CD4-positive, alpha-beta memory T cell (primary cell): ENCODE measurements at places on chromosomes 12 and 14. TPM values are rescaled to one million over a fixed set of nuclear protein-coding genes. Genes with fewer than 3 reads are reported as not detected.

DNA sequence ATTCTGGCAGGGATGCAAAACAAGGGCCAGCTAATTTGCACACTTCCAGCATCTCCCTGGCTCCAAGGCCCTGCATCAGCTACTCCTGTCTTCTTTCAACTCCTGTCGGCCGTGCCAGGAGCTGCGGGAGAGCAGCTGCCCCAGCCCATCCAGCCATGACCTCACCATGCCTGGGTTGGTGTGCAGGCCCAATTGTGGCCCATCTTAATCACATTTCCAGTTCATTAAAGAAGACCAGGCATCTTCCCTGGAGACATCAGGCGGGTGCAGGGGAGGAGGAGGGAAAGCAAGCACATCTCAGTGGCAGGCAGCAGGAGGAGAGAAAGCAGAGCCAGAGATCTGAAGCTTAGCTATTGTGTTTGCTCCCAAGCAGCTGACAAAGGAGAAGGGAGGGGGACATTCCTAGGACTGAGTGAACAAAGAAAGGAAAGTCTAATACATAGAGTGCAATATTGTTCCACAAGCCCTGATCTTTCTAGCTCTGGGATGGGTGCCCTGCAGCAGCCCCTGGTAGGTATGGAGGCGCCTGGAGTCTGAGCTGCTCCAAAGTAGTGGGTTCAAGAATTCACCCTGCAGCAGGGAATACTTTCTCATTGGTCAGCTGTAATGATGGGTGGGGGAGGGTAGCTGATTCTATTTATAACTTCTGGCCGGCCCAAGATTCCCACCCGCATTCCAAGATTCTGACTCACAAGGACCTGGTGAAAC, 40.1 kb downstream of the VWF start:
- DNase-seq, result no peak

GRCh38 chr14:88430976-88431375, 45.5 kb downstream of the SPATA7 start:
- DNase-seq, result no peak

DNA sequence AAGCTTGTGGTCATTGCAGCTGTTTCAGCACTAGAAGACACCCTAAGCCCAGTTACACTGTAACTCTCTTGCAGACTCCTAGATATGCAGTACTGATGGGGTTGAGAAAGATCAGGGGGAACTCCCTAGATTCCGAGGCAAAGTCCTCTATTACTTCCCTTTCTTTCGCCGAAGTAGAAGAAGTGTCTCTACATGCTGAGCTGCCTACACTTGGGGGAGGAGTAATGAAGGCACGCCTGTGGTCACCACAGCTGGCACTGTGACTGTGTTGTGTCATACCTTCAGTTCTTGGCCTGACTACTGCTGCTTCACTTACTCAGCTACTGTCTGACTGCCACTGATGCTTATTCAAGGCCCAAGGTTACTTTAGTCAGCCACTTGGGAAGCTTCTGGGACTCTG, 35.1 kb upstream of the RPL10L start:
- no peak for DNase-seq

DNA sequence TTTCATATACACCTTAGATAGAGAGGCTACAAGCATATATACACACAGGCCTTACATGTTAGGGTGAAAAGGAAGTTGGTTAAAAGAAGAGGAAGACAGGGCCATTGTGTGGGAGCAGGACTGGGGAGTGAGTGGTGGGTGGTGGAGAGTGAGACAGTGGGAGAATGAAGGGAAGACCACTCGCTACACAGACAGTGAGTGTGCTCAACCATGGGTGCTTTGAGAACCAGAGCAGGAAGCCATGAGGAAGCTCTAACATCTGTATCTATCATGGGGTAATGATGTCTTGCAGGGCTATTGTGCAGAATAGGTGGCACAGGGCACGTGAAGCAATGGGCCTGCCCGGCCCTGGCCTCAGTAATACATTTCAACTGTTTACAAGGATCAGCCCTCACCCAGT, 11.4 kb upstream of the KRT74 start:
- DNase-seq, result no peak

The KRT7 gene
- not detected for total RNA-seq

DNA sequence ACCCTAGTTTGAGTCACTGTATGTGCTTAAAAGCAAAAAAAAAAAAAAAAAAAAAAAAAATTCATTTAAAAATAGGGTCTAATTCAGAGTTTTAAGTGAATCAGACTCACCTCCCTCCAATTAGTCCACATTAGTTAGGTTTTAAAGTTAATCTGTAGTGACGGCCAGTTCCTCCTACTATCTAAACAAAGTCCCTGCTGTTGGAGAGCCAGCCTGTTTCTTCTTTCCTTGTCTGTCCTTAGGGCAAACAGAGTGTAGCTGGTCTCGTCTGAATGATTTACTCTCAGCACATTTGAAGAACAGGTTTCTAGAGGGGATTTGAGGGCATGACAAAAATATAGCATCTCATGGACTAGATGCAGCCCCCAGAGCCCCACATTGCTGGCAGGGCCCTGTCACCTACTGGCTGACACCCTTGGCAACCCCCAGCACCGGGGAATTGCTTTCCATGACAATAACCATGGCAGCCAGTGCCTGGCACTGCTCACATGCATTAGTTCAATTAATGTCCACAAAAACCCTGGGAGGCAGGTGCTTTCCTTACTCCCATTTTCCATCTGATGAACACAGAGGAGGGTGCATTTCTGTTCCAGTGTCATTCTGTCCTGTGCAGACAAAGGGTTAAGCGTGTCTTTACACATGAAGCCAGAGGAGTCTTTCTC, 138.3 kb downstream of the PLXNC1 start:
- DNase-seq, result no peak

DNA sequence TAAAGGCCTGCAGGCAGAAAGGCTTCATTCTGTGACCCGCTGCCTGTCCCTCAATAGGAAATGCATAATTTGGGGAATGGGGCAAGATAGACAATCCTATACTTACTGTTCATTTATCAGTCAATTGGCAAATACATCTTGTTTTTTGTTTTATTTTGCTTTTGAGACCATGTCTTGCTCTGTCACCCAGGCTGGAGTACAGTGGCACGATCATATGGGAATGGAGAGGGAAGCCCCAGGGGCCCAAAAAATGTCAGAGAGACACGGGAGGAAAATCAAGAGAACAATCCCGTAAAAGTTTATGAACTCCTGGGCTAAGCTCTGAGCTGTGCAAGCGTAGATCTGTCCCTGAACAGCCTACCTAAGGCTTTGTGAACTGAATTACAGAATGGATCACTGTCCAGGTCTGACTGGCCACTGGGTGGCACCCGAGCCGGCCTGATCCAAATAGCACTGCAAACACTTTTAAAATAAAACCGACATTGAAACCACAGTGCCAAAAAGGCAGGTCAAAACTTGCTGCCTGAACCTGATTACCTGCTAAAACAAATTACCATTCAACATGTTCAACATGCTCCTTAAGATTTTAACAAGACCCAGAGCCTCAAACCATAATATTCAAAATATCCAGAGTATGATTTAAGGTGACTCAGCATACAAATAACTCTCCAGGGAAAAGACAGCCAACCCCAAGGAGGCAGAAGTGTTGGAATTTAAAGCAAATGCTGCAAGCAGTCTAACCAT, 11.8 kb downstream of the COPS7A start:
- DNase-seq, result peak; percentile 27

DNA sequence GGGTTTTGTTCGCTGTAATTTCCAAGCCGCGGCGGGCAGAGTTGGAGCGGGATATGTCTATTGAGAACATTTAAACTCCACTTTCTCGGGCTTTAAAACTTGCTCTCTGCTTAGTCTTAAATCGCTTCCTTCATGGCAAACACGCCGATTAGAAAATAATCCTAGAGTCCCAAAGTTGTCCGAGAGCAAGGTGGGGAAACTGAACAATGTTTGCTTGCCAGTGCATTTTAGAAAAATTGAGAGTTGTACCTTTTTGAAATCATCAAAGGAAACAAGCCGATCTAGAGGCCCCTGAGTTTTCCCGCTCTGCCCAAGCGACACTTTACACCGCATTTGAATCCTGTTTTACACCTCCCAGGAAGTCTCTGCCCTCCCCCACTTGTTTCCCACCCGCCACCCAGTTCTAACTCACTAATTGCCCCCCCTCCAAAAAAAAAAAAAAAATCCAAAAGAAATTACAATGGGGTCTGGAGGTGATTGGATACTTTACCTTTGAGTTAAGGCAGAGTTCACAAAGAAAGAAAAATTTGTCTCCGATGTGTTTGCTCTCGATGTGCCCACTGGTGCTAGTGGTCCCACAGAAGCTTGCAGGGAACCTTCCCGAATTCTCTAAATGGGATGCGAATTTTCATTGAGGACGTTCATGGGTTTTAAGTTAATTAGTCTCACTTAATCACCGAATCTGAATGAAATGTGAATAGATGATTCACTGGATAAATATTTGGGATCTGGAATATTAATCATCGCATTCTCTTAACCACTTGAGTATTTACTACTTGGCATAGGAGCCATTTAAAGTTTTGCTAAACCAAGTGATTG, 2.3 kb downstream of the HMGA2 start:
- DNase-seq, result no peak

The KRT78 gene
- not detected for total RNA-seq

DNA sequence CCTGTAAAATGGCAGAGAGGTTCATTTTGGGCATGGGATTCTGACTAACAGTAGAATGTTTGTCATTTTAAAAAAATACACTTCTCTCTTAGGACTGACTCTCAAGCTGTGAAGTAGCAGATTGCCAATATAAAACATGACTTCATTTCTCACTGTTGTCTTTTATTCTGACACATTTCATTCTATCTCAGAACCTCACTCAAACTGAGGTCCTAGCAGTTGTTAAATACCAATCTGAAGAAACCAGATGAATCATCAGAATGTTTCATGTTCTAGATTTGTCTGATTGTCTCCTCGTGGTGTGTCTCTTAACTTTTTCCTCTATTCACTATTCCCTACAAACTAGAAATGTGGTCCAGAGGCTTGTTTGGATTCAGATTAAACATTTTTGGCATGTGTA, 276.5 kb upstream of the NPAS3 start:
- DNase-seq, result no peak

GRCh38 chr14:105849933-105850626, 323.7 kb downstream of the TMEM121 start:
- DNase-seq, result no peak

DNA sequence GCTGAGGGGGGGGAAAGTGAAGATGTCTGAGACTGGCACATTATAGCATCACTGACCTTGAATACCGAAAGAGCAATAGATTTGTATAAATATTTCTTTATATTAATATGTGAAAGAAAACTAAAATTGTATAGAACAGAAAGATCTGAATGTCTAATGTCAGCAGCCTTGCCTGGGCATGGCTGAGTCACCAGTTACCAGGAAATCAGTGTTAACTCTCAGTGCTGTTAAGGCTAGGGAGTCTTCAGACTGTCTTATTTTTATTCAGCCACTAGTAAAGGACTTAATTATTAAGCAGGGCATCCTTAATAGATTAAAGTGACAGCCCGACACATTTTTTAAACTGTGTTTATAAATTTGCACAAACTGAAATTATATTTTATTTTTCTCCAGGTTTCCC, 122.9 kb upstream of the AEBP2 start:
- DNase-seq, result no peak

GRCh38 chr14:34781242-34781641, 66.8 kb upstream of the CFL2 start:
- DNase-seq, result no peak

The NDUFA9 gene
- 58.6 TPM for total RNA-seq
